ENCODE measurements at places on chromosomes 5 and 9.
A peak's percentile ranks its signal among the peaks of the same experiment; 100 is the strongest.

GRCh38 chr5:31120642-31120948 is 72.9 kb upstream of the CDH6 start:
- no peak for DNase-seq

- DNase-seq, result no peak
These were observed 179.8 kb upstream of the EDIL3 start for GRCh38 chr5:84564321-84565075.

DNA sequence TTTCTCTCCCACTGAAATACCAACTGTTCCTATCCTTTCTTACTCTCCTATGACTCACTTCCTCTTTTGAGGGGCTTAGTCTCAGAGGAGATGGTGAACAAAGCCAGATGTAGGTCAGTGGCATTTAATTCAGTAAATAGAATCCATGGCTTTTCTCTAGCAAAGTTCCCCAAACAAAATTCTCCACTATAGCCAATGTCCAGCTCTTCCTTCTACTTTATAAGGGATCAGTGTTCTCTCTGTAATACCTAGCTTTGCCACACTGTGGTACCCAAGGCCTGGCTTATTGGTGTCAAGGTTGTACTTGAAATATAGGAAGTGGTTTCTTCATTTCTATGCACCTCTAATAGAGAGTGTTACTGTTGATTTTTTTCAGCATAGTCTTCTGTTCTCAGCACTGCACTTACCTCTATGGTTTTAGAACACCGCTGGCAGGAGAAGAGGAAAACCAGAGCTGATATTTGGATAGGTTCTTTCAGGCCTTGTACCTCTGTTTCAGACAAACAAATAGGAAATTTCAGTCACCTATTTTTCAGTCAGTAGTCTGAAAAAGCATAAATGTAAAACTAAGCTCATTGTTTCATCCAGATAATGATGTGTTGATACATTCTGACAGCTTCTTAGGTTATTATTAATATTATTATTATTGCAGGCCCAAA is 40.6 kb upstream of the ITGA2 start:
- DNase-seq, result peak; percentile 71

DNA sequence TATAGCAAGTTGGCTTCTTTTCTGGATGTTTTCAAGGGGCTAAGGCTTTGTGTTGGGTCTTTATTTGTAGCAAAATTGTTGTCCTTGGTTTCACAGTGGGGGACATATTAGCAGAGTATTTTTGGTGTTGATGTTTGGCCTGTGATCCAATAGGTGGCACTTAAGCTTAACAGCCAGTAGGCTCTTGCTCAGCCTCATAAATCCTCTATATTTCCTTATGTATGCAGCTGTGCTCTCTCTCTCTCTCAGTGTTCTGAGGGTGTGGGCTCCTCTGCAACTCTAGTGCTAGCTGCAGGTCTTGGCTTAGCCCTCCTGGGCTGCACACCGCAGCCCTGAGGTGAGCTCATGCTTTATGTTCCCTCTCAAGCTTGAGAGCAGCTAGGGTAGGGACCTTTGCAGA is 195.0 kb upstream of the GHR start:
- no peak for DNase-seq

DNA sequence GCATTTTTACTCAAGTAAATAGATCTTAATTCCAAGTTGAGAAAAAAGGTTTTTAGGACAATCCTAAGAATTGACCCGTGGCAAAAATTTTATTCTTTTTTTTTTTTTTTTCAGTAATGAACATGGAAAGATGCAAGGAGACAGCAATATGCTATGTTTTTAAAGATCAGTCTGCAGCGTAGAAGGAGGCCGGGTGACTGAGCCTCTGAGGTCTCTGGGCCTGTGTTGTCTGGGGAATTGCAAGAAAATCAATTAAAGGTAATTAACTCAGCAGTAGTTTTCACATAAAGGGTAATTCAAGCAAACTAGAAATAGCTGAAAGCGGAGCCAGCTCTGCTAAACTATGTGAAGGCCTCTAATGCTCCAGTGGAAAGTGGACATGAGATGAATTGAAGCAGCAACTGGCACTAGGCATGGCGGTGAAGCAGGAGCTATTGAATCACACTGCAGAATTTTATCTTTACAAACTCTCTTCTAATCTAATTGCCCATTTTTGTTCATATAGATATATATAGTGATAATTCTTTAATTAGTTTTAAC is 285.2 kb upstream of the ITGA1 start:
- DNase-seq, result no peak

DNA sequence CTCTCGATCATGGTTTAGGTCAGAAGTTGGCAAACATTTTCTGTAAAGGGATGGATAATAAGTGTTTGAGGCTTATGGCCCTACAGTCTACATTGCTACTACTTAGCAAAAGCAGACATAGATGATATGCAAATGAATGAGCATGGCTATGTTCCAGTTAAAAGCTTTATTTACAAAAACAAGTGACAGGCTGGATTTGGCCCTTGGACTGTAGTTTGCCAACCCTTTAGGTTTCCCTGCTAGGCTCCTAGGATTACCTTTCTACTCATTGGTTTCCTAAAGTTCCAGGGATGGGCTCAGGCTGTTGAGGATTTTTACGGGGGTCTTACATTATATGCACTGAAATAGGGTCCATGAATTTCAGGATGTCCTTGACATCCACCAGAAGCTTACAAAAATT is 57.5 kb downstream of the GPR21 start:
- DNase-seq, result no peak

GRCh38 chr9:114238472-114238871 is 83.1 kb downstream of the COL27A1 start:
- no peak for DNase-seq

- no peak for DNase-seq
These were observed at the start of gene CCDC152 for GRCh38 chr5:42756606-42757601. Gene CCDC152, plus strand, starts transcription at chr5:42756818. Its CDS starts 2,304 bp downstream, at chr5:42759122.

DNA sequence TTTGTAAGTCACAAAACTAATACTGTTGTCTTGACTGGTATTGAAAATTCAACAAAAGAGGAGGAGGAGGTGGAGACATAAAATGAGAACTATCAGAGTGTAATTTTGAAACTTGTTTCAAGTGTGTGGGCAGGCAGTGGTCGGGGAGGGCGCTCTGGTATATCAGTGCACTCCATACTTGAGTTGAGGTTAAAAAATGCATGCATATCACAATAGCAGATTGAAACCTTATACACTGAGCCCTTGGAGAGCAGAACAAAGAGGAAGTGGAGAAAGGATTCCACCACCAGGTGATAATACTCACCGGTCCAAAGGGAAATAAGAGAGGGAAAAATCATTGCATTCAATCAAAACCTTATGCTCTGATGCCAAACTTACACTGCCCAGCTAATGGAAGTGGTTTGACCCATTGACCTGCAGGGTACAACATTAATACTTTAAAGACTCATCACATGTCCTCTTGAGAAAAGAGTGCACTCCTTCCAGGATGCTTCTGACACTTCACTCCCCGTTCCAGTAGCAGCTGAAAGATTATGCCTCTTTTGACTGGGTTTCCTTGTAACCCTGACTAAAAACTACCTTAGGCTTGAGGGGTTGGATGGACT is 79.5 kb upstream of the FAM169A start:
- no peak for DNase-seq

- DNase-seq, result no peak
These were observed 246.8 kb upstream of the TUT7 start for GRCh38 chr9:86600977-86601376.

DNA sequence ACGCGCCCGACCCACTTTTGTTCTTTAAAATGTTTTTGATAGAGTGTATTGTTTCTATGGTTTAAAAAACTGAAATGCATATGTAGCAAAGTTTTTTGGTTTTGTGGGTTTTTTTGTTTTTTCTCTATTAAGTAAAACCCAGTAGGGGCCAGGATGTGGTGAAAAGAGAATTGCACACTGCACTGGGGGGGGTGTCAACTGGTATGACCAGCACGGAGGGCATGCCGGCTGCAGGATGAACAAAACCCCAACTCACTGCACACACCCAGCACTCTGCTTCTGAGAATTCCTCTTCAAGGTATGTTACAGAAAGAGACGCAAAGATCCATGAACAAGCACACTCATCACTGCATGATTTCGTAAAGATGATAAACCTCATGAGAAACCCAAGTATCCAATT is 75.0 kb downstream of the STK10 start:
- peak; percentile 97 for DNase-seq

GRCh38 chr9:131620764-131621520 is 75.6 kb downstream of the PRRT1B start:
- DNase-seq, result peak; percentile 82

GRCh38 chr9:124392871-124393460 is 22.3 kb downstream of the PSMB7 start:
- DNase-seq, result peak; percentile 80

DNA sequence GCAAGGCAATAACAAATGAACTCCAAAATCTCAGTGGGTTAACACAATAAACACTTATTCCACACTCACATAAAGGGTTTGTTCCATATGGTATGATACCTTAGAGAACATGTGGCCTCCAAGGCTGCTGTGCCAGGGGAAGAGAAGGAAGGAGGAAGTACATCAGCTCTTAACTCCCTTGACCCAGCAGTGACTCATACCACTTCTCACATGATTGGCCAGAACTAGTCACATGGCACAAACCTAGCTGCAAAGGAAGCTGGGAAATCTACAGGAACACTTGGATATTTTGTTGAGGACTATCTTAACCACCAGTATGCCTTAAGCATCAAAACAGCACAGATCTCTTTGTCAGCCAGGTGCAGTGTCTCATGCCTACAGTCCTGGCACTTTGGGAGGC is 99.3 kb downstream of the SLIT3 start:
- DNase-seq, result peak; percentile 34

DNA sequence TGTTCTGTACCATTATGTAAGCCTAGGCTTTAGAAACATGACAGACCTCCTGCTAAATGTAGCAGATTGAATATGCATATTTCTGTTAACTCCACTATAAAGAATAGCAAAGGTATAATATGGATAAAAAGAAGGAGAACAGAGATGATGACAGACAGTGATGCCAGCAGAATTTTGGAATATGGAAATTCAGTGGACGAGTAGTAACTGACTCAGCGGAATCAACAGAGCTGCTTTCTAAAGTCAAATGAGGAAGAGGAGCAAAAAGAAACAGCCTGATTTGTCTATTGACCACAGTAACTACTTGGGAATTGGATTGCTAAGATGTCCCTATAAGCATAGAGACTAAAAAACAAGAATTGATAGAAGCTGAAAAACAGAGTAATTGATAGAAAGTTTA is 8.0 kb downstream of the GPR21 start:
- no peak for DNase-seq

- DNase-seq, result peak; percentile 63
These were observed 79.3 kb downstream of the TLE1 start for GRCh38 chr9:81609782-81610739.

DNA sequence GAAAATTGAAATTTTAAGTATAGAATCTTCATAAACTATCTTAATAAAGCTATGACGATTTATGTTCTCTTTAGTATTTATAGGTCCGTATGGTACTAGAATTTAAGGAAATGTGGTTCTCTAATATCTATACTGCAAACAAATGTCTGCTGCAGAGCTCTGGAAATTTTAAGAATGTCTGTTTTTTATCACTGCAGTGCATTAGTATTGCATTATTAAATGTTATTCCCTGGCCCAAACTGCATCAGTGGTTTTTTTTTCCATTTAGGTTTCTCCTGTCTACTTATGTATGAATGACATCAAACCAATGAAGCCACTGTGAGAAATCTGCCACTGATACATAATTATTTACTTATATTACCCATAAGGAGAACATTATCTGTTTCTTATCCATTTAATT is 211.4 kb upstream of the CD180 start:
- no peak for DNase-seq

- DNase-seq, result no peak
These were observed 528.7 kb upstream of the DAP start for GRCh38 chr5:11289733-11290132.

DNA sequence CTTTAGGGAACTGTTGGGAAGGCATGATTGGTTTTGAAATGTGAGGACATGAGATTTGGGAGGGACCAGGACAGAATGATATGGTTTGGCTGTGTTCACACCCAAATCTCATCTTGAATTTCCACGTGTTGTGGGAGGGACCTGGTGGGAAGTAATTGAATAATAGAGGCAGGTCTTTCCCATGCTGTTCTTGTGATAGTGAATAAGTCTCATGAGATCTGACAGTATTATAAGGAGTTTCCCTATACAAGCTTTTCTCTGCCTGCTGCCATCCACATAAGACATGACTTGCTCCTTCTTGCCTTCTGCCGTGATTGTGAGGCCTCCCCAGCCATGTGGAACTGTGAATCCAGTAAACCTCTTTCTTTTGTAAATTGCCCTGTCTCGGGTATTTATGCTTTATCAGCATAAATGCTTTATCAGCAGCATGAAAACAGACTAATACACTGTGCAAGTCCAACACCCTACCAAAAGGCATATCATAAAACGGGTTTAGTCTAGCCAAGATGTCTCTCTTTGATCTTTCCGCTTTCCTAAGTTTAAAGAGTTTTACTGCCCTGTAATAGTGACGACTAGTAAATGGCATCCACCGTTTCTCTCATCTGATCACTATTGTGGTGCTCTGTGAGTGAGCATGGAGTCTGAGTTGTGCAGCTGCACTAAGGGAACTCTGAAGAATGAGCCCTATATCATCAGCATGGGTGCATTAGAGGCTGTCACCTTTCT is 12.9 kb upstream of the ZNF782 start:
- DNase-seq, result no peak

DNA sequence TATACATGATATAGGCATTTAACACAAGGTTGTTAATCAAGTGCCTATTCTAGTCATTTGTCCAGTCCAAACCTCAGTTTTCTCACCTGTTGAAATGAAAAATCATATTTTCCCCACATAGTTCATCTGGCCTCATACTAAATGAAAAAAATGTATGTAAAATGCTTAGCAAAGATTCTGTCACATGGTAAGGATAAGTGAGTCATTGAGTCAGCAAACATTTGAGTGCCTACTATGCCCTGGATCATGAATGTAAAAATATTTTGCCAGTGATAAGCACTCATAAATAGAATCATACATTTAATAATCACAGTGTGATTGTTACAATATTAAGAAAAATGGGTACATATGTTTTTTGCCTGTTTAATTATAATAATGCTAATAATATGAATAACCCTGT is 181.2 kb upstream of the PAPPA start:
- no peak for DNase-seq

GRCh38 chr9:91391818-91392217 is 30.1 kb upstream of the AUH start:
- DNase-seq, result no peak

DNA sequence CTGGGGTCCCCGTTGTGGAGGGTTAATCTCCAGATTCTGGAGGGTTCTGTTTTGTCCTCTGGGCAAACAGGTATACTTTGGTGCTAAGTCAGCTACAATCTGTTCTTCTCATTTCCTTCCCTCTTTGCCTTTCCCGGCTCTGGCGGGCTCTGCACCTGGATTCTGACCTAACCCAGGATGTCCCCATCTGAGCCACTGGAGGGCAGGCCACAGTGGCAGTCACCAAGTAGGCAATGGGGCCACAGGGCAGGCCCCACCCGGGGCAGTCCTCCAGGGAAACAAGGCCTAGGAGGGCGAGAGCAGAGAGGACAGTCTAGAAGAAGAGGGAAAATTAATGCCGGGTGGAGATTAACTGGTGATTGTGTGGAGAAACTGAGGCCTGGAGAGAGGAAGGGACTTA is 40.4 kb upstream of the HRH2 start:
- DNase-seq, result no peak

GRCh38 chr5:112691758-112692157 is 45.9 kb upstream of the APC start:
- peak; percentile 73 for DNase-seq

- peak; percentile 67 for DNase-seq
These were observed 117.6 kb upstream of the ANKRD55 start for GRCh38 chr5:56350597-56351170.

GRCh38 chr5:172111852-172112225 is 76.2 kb downstream of the STK10 start:
- no peak for DNase-seq

Data from NB4 (cell line).